ENCODE measurements at places on chromosomes 12 and 14.

- no peak for DNase-seq
Observed at GRCh38 chr14:99513946-99514551, 32.8 kb downstream of the CCNK start.

DNA sequence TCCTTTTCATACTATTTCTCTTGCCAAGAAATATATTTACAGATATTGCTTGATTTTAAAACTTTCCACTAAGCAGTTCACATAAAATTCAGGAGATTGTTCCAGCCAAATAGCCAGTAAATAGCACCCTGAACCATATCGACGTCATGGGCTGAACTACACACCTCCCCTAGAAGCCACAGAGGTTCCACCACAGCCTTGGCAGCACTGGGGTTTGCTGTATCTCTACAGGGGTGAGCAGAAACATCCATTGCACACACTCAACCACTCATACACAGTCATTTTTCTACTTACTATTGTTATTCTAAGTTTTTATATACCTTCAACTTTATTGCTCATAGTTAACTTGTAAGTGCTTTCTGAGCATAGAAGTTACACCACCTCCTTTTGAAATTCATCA is 8.1 kb upstream of the EIF2S3B start:
- no peak for DNase-seq

- DNase-seq, result no peak
Observed at GRCh38 chr14:64828071-64828470, 51.6 kb downstream of the SPTB start.

GRCh38 chr14:61959348-61959747 is 197.1 kb downstream of the SNAPC1 start:
- no peak for DNase-seq

- no peak for DNase-seq
Observed at GRCh38 chr14:65357113-65357512, 55.4 kb upstream of the FUT8 start.

- DNase-seq, result peak; percentile 90
Observed at GRCh38 chr12:31589904-31590641, 863 bp downstream of the DENND5B start.

DNA sequence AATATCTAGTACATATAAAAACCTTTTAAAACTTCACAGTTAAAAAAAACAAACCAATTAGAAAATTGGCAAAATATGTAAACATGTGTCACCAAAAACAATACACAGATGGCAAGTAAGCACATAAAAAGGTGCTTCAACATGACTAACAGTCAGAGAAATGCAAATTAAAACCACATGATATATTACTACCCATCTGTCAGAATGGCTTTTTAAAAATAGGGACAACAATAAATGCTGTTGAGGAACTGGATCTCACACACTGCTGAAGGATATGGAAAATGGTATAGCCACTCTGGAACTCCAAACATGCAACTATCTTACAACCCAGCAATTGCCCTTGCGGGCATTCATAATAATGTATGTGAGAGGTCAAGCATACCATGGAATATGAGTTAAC is 1153.6 kb downstream of the FLRT2 start:
- no peak for DNase-seq

DNA sequence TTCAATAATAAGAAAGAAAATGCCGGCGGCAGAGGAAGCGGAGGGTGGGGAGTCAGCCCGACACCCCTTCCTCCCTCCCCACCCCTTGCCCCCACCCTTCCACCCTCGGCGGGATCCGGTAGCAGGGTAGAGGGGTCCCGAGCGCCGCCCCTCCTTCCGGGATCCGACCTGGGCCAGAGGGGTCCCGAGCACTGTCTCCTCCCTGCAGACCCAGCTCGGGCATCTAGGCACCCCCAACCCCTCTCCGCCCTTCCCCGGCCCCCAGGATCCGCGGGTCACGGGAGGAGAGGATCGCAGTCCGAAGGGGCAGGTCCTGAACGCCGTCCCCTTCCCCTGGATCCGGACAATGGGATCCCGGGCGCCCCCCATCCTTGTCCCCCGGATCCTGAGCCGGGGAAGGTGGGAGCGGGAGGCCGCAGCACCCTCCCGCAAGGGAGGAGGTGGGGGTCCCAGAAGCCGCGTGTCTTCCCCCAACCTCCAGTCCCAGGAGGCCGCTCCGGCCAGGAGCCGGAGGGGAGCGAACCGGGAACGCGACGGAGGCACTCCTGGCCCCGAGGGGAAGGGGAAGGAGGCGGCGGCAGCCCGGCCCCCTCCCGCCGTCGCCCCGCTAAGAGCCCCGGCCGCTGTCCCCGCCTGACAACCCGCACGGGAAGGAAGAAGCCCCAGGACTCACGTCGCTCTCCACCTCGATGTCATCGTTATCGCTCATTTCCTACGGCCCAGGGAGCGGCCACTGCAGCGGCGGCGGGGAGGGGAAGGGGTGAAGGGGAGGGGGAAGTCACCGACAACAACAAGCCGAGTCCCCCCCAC is 481 bp downstream of the MAX start:
- peak; percentile 66 for DNase-seq

GRCh38 chr12:88063375-88063774 is 34.2 kb upstream of the C12orf50 start:
- DNase-seq, result no peak

- peak; percentile 99 for DNase-seq
Observed at GRCh38 chr12:57771873-57772428, at the start of gene METTL1. Gene METTL1, minus strand, starts transcription at chr12:57772105. Its CDS starts 22 bp downstream, at chr12:57772083.

DNA sequence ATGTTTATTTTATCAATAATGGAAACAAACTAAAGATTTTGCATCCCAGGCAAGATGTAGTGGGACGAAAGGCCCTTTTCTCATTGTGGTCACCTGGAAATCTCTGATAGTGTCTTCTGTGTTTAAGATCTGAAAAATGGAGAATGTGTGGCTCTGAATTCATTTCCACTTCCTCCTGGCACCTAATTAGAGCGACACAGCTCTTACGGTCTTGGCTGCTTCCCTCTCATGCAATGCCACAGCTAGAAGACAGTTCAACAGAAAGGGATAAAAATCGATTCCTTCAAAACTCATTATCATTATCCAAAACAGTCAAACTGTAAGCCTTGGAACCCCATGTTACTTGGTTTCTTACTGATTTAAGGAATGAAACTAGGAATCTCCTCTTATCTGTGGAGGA is 9.3 kb downstream of the ST8SIA1 start:
- DNase-seq, result no peak

- peak; percentile 91 for DNase-seq
Observed at GRCh38 chr14:93892923-93893558, 34.1 kb upstream of the FAM181A start.

DNA sequence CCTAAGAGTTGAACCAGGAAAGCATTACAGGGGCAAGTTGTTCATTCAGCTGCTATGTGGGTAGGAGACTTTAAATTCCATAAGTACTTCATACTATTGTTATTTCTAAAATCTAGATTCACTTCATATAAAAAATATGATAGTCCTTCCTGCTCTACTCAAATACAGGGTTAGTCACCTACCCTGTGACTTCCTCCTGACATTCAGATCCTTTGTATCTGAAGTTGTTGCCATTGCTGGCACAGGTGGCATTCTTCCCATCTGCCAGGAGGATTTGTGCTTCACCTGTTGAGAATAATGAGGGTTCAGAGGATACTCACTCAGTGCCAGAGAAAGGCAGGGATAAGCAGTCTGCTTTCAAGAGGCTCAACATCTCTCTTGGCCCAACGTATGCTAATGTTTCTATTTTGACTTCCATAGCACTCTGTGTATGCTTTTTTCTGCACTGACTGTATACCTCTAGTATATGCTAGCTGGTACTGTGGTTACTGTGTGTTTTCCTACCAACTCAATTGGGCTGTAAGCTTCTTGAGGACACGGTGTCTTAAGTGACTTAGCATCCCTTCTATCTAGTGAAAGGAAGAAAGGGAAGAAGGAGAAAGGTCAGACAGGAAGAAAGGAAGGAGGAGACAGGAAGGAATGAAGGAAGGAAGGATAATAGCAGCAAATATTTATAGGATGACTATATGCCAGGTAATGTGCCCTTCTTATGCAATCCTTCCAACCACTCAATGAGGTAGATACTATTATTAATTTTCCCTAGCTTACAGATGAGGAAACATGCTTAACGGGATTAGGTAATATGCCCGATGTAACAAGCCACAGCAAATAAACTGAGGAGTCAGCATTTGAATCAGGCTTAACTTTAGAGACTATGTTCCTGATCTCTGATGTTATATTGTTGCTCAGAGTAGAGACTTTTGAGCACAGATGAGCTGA is 38.5 kb upstream of the FGF6 start:
- DNase-seq, result no peak

- no peak for DNase-seq
Observed at GRCh38 chr14:44897845-44898151, 63.9 kb downstream of the KLHL28 start.

GRCh38 chr12:64098709-64099354 is 123.3 kb downstream of the KICS2 start:
- DNase-seq, result no peak
